ENCODE measurements at places on chromosomes 11 and 22.

- no peak for DNase-seq
Measured at GRCh38 chr11:84247926-84248325, 961.8 kb upstream of the CCDC90B start.

DNA sequence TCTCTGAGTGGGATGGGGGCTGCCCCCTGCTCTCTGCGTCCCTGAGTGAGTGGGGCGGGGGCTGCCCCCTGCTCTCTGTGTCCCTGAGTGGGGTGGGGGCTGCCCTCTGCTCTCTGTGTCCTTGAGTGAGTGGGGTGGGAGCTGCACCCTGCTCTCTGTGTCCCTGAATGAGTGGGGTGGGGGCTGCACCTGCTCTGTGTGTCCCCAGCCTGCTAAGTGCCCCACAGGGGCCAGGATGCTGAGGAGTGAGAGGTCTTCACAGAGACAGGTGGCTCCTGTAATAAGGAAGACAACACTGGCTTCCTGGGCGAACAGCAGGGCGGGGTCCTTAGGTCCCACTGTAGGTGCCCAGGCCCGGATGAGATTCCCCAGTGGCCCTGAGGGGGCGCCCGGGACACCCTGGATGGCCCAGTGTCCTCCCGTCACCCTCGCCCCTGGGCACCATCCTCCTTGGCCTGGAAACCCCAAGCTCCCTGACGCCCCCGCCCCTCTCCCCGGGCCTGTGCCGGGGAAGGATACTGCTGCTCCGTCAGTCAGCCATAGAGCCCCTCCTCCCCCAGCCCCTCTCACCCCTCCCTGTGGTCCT lies 3.8 kb upstream of the CCDC188 start:
- DNase-seq: no peak

DNA sequence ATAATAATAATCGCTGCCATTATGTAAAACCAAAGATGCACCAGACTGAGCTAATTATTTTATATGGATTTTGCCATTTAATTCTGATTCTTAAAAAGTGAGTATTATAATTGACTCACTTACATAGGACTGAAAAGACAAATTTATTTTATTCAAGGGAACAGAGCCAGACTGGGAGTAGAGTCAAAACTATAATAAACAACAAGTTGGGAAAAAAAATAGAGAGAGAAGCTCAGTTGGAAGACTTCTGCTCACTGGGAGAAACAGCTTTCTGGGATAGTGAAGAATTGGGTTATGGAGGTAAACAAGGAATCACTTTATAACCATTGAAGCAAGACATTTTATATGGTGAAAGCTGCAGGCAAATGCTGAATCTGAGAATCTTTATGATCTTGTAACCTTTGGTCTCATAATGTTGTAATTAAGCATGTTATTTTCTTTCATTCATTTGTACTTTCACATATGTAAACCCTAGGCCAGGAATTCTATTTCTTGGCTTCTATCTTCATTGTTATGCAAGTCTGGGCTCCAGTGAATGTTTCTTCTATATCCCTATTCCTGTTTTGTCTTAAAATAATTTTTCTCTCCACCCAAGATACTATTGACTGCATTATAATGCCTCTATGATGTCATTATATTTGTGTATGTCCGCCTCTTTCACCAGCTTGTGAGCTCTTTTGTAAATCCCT lies 725.3 kb upstream of the CCDC179 start:
- DNase-seq: no peak

DNA sequence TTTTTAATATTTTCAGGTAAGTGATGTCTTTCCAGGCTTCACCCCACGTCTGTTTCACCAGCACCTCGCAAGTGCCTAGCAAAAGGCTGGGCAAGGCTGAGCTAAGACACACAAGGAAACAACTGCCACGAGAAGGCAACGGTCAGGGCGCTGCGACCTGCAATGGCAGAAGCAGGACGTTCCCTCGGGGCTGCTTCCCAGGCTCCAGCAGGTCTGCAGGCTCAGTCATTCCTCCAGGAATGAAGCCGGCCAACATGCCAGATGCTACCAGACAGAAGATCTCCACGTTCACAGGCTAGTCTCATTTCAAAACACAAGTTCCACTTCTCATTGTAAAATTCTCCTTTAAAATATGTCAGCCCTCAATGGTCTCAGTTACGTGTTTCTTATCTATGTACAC lies 45.5 kb downstream of the CELSR1 start:
- no peak for DNase-seq

- no peak for DNase-seq
Measured at GRCh38 chr11:17703951-17704350, 15.4 kb upstream of the MYOD1 start.

- DNase-seq: no peak
Measured at GRCh38 chr11:93845181-93846092, 5.0 kb downstream of the VSTM5 start.

Measured in activated CD8-positive, alpha-beta memory T cell treated with anti-CD3 and anti-CD28 coated beads for 1 hour (primary cell).